ENCODE measurements at places on chromosomes 3 and 15.

DNA sequence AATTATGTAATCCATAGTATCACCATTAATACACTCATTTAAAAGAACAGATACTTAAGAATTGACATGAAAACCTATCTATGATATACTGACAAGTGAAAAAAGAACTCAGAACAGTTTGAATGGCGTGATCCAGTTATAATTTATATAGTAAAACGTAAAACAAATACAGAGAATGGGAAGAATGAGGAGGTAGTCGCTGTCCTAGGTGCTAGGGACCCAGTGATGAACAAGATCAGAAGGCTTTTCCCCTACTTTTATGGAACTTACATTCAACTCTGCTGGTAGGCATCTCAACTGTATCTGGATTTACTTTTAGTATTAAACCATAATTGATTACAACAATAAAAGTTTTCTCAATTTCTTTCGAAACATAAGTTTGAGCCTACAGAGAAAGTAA, 31.8 kb downstream of the GSK3B start:
- DNase-seq, result no peak

GRCh38 chr3:184986366-184986889, 166.4 kb downstream of the C3orf70 start:
- no peak for DNase-seq

- no peak for DNase-seq
Observed at GRCh38 chr15:90062973-90063769, 39.1 kb downstream of the IDH2 start.

- no peak for DNase-seq
Observed at GRCh38 chr3:167305340-167305890, 74.7 kb downstream of the ZBBX start.

DNA sequence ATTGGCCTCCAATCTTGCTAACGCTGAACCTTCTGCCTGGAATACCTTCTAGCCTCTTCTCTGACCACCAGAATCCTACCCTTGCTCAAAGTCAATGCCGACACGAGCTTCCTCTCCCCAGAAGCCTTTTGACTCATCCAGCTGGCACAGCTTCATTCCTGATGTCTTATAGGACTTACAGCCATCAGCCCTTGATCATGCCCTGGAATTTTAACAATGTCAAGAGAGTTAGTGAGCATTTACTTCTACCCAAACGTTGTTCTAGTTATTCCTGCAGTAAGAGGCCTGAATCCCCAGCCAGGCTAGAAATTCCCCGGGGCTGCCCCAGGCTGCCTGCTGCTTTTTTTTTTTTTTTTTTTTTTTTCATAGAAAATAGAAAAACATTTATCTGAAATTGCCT, 3.9 kb downstream of the CYP1A2 start:
- DNase-seq, result no peak

GRCh38 chr3:64359735-64360134, 134.5 kb upstream of the PRICKLE2 start:
- no peak for DNase-seq

- no peak for DNase-seq
Observed at GRCh38 chr3:111326144-111326995, 215.6 kb upstream of the CD96 start.

Measured in T1000 (cell line).